ENCODE measurements at places on chromosomes 5 and 9.

- no peak for DNase-seq
Measured at GRCh38 chr5:53109056-53109442, 508 bp downstream of the MOCS2 start.

DNA sequence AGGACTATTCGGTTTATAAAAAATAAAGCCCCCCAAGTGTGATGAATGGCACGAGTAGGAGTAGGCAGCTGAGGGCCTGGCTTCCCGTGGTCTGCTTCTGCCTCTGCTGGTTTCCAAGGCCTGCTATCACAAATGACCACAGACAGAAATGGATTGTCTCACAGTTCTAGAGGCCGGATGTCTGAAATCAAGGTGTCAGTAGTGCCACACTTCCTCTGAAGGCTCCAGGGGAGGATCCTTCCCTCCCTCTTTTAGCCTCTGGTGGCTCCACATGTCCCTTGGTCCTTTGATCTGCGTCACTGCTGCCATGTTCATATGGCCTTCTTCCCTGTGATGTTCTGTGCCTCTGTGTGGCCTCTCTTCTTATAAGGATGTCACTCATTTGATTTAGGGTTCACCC, 15.1 kb downstream of the PRKACG start:
- DNase-seq: no peak

GRCh38 chr9:110641293-110641692, 27.3 kb upstream of the MUSK start:
- no peak for DNase-seq

DNA sequence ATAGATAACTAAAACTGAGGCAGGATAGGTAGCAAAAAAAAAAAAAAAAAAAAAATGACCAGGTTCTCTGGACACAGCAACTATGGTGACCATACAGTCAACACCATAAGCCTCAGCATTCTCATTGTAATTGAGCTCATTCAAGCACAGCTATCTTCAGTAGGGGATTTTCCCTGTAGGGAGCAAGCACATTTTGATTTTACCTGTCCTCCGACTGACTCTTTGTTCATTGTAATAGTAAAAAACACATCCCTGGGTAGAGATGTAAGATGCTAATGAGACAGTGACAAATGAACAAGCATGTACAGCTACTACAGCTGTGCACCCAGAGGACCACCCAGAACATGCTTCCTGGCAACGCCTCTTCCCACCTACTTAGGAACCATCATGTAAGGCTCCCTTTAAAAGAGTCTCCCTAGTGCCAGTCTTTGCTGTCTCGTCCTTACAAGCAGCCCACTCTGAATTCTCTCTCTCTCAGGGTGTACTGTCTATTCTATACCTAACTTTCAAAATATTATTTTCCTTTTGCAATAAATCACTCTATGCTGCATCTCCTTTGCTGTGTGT, 65.0 kb upstream of the FBXW11 start:
- no peak for DNase-seq
